Transverse colon (tissue), 4 donors: ENCODE measurements at places on chromosomes 13 and 19. TPM values are rescaled to one million over a fixed set of nuclear protein-coding genes. Genes with fewer than 3 reads are reported as not detected.

DNA sequence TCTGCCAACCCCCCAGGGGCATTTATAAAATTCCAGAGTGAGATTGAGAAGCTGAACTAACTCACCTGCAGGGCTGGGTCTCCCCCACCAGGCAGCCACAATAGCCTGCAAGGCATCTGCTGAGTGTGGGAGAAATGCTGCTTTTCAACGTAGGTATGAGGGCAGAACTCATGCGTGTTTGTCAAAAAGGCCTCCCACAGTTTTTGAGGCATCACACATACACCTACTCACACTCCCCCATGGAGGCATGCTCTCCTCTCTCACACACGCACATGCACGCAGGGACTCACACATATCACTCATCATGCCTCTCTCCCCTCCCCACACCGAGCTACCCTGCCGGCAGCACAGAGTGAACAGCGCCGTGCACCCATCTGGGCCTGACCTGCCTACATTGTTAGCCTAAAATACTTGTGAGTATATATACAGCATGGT is 390.5 kb downstream of the FGF9 start:
- no peaks in the 10 kb centered on the region for H3K4me1 ChIP-seq
- H3K4me3 ChIP-seq, result no peak overlapping the region
- H3K27ac ChIP-seq, result peak overlapping the region; percentile 12
- H3K36me3 ChIP-seq, result no peaks in the 10 kb centered on the region
- H3K27me3 ChIP-seq, result no peaks in the 10 kb centered on the region

GRCh38 chr19:49113762-49114629 is at the start of gene LIN7B:
LIN7B (plus strand) TSS chr19:49114370; CDS start chr19:49114405, 35 bp downstream.
- peak; percentile 74 for DNase-seq
- no peaks in the 10 kb centered on the region for H3K36me3 ChIP-seq
- peak within 1 kb of the TSS; percentile 80 for H3K4me3 ChIP-seq
- peak within 1 kb of the TSS; percentile 81 for H3K27ac ChIP-seq
- H3K4me1 ChIP-seq, result peaks cover 26% of the 10 kb centered on the region

DNA sequence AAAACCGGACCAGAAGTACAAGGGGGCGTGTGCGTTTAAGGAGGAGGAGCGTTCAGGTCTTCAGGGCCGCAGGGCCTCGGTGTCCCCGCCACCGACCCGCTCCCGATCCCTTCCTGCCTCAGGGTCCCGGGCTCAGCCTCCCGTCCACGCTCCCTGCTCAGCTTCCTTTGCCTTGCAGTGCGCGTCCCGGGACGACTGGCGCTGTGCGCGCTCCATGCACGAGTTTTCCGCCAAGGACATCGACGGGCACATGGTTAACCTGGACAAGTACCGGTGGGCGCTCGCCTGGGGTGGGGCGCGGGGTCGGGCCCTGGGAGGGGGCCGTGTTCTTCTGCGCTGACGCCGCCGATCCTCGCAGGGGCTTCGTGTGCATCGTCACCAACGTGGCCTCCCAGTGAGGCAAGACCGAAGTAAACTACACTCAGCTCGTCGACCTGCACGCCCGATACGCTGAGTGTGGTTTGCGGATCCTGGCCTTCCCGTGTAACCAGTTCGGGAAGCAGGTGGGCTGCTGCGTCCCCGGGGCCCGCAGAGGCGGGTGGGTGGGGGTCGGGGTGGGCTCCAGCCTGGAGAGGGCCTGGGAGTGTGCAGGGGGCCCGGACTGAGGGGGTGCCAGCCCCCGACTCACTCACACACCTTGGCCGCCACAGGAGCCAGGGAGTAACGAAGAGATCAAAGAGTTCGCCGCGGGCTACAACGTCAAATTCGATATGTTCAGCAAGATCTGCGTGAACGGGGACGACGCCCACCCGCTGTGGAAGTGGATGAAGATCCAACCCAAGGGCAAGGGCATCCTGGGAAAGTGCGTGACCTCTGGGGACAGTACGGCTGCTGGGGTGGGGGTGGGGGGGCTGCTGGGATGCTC is 1.4 kb downstream of the GPX4 start:
- H3K4me3 ChIP-seq, result peak overlapping the region; percentile 95
- DNase-seq, result peak; percentile 47
- peaks cover 45% of the 10 kb centered on the region for H3K4me1 ChIP-seq
- H3K27me3 ChIP-seq, result no peaks in the 10 kb centered on the region

EBI3 gene
- total RNA-seq, result 3.7 TPM

- DNase-seq, result no peak
- H3K4me1 ChIP-seq, result no peaks in the 10 kb centered on the region
- H3K27me3 ChIP-seq, result no peaks in the 10 kb centered on the region
- no peak overlapping the region for H3K4me3 ChIP-seq
- H3K36me3 ChIP-seq, result no peaks in the 10 kb centered on the region
Observed at GRCh38 chr19:27777726-27778125, 1435.2 kb downstream of the UQCRFS1 start.

- no peaks in the 10 kb centered on the region for H3K27me3 ChIP-seq
- H3K27ac ChIP-seq, result no peak overlapping the region
- H3K4me3 ChIP-seq, result no peak overlapping the region
Observed at GRCh38 chr13:77150651-77151050, 123.7 kb upstream of the FBXL3 start.

GRCh38 chr13:20923272-20923671 is 20.7 kb upstream of the XPO4 start:
- no peaks in the 10 kb centered on the region for H3K27me3 ChIP-seq
- H3K27ac ChIP-seq, result no peak overlapping the region
- DNase-seq, result no peak
- H3K4me3 ChIP-seq, result no peak overlapping the region

CEACAM7 gene
- 1,395 TPM for total RNA-seq

DNA sequence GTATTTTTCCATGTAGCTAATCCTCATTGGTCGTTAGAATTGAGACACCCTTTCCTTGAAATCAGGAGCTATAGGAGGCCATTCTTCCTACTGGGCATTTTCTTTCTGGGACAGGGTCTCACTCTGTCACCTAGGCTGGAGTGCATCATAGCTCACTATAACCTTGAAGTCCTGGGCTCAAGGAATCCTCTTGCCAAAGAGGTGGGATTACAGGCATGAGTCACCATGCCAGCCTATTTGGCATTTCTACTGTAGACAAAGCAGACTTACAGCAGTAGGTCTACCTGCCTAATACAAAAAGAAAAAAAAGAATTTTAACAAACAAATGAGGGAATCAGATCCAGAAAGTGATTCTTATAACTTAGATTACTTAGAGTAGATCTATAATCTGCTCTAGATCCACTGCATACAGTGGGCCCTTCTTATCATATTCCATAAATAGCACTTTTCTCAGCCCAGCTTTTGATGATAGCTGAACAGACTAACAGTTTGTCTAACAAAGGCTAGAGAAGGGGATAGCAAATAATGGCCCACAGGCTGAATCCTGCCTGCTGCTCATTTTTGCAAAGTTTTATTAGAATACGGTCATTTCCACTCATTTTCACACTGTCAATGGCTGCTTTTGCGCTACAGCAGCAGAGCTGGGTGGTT is 36.7 kb upstream of the USPL1 start:
- no peaks in the 10 kb centered on the region for H3K36me3 ChIP-seq
- DNase-seq, result no peak
- no peak overlapping the region for H3K4me3 ChIP-seq
- no peaks in the 10 kb centered on the region for H3K27me3 ChIP-seq
- no peak overlapping the region for H3K27ac ChIP-seq
- peaks cover 3% of the 10 kb centered on the region for H3K4me1 ChIP-seq
